Stimulated activated CD4-positive, alpha-beta T cell treated with anti-CD3 and anti-CD28 coated beads, TNF-alpha, amount 100 ng/mL, for 1 hour (primary cell): ENCODE measurements at places on chromosomes 11 and 22.

- no peak for DNase-seq
Measured at GRCh38 chr11:72617080-72617762, 57.0 kb downstream of the PDE2A start.

- no peak for DNase-seq
Measured at GRCh38 chr11:114315749-114316368, 19.7 kb downstream of the NNMT start.

DNA sequence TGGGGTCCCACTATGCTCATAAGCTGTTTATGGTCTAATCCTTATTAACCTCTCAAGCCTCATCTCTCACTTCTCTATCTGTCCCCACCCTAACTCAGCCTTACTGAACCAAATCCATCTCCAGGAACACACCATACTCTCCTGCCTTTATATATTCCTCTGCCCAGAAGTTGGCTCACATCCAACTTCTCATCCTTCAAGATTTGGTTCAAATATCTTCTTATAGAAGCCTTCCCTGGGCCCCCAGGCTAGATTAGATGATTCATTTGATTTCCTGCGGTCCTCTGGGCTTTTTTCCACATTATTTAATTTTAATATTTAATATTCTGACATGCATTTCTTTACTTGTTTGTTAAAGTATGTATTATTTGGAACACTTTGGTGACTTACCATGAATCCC is 23.2 kb downstream of the MEI1 start:
- no peak for DNase-seq

- DNase-seq, result no peak
Measured at GRCh38 chr22:44179196-44179988, 1.3 kb upstream of the PARVG start.

GRCh38 chr11:66142370-66143263 is 72.5 kb downstream of the PACS1 start:
- no peak for DNase-seq

GRCh38 chr22:27654546-27655445 is 146.8 kb downstream of the MN1 start:
- DNase-seq, result no peak

DNA sequence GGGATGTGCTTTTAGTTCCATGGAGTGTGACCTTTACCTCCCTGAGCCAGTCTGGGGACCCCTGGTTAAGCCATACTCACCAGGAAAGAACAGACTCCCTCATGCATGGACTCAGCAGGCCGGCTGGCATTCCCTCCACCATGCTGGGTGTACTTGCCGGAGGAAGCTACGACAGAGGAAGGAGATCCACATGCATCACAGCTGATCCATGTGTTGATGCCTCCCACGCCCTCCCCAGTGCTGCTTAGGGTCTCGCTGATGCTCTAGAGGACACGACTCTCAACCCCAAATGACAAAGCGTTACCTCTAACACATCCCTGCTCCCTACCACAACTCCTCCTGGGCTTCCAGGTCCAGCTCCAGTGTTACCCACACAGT is 39.8 kb downstream of the GAB4 start:
- no peak for DNase-seq
